Ascending aorta (tissue), 2 donors: ENCODE measurements at places on chromosomes 6 and 20. TPM values are rescaled to one million over a fixed set of nuclear protein-coding genes. Genes with fewer than 3 reads are reported as not detected.

- no peak for DNase-seq
- no peaks in the 10 kb centered on the region for H3K36me3 ChIP-seq
- H3K4me1 ChIP-seq, result no peaks in the 10 kb centered on the region
- H3K27me3 ChIP-seq, result no peaks in the 10 kb centered on the region
Observed at GRCh38 chr20:43690943-43691598, 24.2 kb downstream of the MYBL2 start.

DNA sequence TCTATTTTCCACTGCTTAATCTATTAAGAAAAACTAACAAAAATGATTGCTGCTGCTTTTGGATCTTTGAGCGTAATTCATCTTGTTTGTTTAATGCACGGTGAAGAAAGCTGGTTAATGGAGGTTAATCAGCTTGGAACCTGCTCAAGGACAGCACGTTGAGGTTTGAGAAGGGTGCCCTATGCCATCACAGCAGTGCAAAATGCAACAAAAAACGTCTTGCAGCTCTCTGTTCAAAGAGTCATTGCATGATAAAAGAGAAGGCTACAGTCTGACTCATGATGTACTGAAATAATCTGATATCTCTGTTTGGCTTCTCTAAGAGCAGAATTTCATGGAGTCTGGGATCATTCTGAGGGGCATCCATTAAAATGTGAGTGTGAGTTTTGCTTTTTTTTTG is 80.6 kb upstream of the PREP start:
- H3K4me1 ChIP-seq, result no peaks in the 10 kb centered on the region
- H3K4me3 ChIP-seq, result no peak overlapping the region
- H3K27ac ChIP-seq, result no peak overlapping the region
- no peaks in the 10 kb centered on the region for H3K36me3 ChIP-seq
- no peaks in the 10 kb centered on the region for H3K27me3 ChIP-seq
- DNase-seq, result no peak

Gene DEFB132
- 0.32 TPM for total RNA-seq

GRCh38 chr6:31510007-31510406 is 12.1 kb downstream of the MICB start:
- no peaks in the 10 kb centered on the region for H3K4me1 ChIP-seq
- no peak overlapping the region for H3K4me3 ChIP-seq
- peaks cover 14% of the 10 kb centered on the region for H3K36me3 ChIP-seq

GRCh38 chr6:5107341-5107740 is 22.2 kb downstream of the PPP1R3G start:
- H3K27ac ChIP-seq, result no peak overlapping the region
- no peak overlapping the region for H3K4me3 ChIP-seq
- H3K4me1 ChIP-seq, result no peaks in the 10 kb centered on the region
- DNase-seq, result no peak
- no peaks in the 10 kb centered on the region for H3K36me3 ChIP-seq
- no peaks in the 10 kb centered on the region for H3K27me3 ChIP-seq

GRCh38 chr6:152272486-152272885 is 364.7 kb downstream of the SYNE1 start:
- H3K4me1 ChIP-seq, result peaks cover 12% of the 10 kb centered on the region
- no peak for DNase-seq
- no peaks in the 10 kb centered on the region for H3K27me3 ChIP-seq
- peak overlapping the region; percentile 47 for H3K4me3 ChIP-seq
- H3K36me3 ChIP-seq, result peaks cover 29% of the 10 kb centered on the region
- peak overlapping the region; percentile 84 for H3K27ac ChIP-seq

DNA sequence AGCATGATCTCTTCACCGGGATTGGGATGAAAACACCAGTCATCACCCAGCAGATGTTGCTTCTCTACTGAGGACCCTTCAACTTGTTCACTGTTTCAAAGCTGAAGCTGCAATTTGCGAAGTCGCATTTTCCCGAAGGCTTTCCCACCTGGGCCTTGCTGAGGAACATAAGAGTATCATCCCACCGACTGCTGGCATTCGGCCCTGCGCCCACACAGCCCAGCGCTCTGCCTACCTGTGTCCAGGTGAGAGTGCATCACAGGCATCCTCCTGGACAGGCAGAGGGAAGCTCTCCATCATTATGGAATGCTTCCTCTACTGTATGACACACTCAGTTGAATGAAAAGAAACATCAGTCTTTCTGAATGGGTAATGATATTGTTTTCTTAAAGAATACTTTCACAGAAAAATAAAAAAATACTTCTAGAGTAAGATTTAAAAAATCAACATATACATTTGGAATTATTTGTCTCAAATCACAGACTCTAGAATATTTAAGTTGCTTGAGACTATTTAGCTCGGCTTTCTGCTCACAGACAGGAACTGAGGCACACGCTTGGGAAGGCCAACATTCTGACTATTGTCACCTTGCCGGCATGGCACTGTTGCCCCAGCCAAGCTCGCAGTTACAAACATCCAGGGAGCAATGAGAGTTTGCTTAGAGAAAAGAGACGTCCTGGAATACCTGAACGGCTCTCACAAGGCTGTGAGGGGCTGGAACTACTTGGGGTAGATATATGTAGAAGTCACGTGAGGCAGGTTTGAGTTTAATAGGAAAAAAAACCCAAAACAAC is 48.7 kb downstream of the FOXC1 start:
- H3K4me1 ChIP-seq, result no peaks in the 10 kb centered on the region
- H3K4me3 ChIP-seq, result no peak overlapping the region

DNA sequence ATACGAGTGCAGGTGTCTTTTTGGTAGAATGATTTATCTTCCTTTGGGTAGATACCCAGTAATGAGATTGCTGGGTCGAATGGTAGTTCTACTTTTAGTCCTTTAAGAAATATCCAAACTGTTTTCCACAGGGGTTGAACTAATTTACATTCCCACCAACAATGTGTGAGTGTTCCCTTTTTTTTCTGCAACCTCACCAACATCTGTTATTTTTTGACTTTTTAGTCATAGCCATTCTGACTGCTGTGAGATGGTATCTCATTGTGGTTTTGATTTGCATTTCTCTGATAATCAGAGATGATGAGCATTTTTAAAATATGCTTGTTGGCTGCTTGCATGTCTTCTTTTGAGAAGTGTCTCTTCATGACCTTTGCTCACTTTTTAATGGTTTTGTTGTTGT is 1.9 kb upstream of the ZNF831 start:
- no peak for DNase-seq
- no peaks in the 10 kb centered on the region for H3K27me3 ChIP-seq
- no peaks in the 10 kb centered on the region for H3K36me3 ChIP-seq
- no peak overlapping the region for H3K4me3 ChIP-seq
- H3K4me1 ChIP-seq, result no peaks in the 10 kb centered on the region

GRCh38 chr6:44487002-44487401 is 99.5 kb downstream of the CDC5L start:
- H3K27me3 ChIP-seq, result no peaks in the 10 kb centered on the region
- no peak overlapping the region for H3K27ac ChIP-seq
- peaks cover 3% of the 10 kb centered on the region for H3K4me1 ChIP-seq

GRCh38 chr20:63969838-63970713 is at the start of gene ZNF512B:
Gene ZNF512B, minus strand, starts transcription at chr20:63969930. Its CDS starts 1,980 bp downstream, at chr20:63967950.
- peaks cover 6% of the 10 kb centered on the region for H3K36me3 ChIP-seq
- H3K4me3 ChIP-seq, result peak within 1 kb of the TSS; percentile 70
- peaks cover 16% of the 10 kb centered on the region for H3K4me1 ChIP-seq
- peak within 1 kb of the TSS; percentile 70 for H3K27ac ChIP-seq
- no peak for DNase-seq

DNA sequence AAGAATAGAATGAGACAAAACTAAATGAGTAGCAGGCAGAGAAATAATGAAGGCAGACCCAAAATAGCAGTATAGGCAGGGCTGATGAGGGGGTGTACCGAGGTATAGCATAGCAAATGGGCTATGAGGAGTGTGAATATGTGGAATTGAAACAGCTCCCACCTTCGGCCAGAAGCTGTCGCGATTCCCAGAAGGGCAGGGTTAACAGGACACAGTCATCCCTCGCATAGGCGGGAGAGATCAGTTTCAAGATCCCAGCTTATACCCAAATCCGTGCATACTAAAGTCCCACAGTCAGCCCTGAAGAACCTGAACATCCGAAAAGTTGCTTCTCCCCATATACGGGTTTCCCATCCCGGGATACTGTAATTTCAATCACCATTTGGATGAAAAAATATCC is 82.7 kb downstream of the PTPRK start:
- H3K4me1 ChIP-seq, result no peaks in the 10 kb centered on the region
- H3K36me3 ChIP-seq, result no peaks in the 10 kb centered on the region
- H3K27ac ChIP-seq, result no peak overlapping the region

Gene PSMB8
- 18.4 TPM for total RNA-seq

Gene GPX5
- not detected for total RNA-seq

DNA sequence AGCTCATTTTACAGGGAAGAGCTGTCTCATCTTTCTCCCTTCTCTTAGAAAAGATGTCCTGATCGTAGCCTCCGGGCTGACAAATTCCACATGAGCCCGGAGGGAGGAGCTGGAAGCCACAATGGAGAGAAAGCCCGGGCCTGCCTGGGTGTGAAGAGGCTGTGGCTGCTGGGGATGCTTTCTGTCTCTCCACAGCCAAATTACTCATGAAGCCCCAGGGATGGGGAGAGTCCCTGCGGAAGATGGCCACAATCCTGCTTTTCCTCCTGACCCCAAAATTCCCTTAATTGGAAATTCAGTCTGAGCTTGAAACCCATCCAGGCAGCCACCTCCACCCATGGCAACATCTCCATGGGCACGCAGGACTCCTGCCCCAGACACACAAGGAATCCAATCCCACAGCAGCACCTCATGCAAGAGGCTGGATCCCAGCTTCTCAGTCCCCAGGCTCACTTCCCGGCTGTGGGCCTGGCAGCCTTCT is 32.4 kb downstream of the JPH2 start:
- peaks cover 28% of the 10 kb centered on the region for H3K36me3 ChIP-seq
- DNase-seq, result peak; percentile 80
- peaks cover 23% of the 10 kb centered on the region for H3K4me1 ChIP-seq
- H3K27ac ChIP-seq, result peak overlapping the region; percentile 94
- H3K27me3 ChIP-seq, result no peaks in the 10 kb centered on the region
- peak overlapping the region; percentile 8 for H3K4me3 ChIP-seq

GRCh38 chr20:17643531-17644188 is 38.4 kb downstream of the RRBP1 start:
- DNase-seq, result no peak
- H3K36me3 ChIP-seq, result peaks cover 23% of the 10 kb centered on the region

GRCh38 chr6:154462425-154462824 is 48.1 kb downstream of the CNKSR3 start:
- H3K27me3 ChIP-seq, result no peaks in the 10 kb centered on the region
- peak overlapping the region; percentile 11 for H3K27ac ChIP-seq
- peaks cover 34% of the 10 kb centered on the region for H3K4me1 ChIP-seq
- H3K36me3 ChIP-seq, result no peaks in the 10 kb centered on the region
- no peak overlapping the region for H3K4me3 ChIP-seq
- no peak for DNase-seq

Gene SNAI1
- 64.4 TPM for total RNA-seq

DNA sequence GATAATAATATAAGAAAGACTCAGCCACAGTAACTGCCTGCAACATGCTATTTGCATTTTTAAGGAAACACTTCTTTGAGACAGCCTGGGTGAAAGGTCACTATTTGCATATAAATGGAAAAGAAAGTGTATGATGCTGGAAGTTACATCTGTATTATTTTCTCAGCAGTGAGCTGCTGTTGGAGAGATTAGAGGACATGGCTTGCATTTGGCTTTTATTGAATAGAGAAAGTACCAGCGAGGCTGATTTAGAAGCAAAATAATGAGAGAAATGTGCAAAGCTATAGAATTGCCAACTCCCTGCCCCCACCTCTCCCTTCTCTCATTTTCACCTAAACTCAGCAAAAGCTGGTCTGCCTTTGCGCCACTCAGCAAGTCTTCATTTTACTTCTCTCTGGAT is 12.7 kb downstream of the MYT1 start:
- H3K36me3 ChIP-seq, result no peaks in the 10 kb centered on the region

- no peaks in the 10 kb centered on the region for H3K27me3 ChIP-seq
- peaks cover 7% of the 10 kb centered on the region for H3K4me1 ChIP-seq
- DNase-seq, result no peak
- no peak overlapping the region for H3K4me3 ChIP-seq
- no peaks in the 10 kb centered on the region for H3K36me3 ChIP-seq
Observed at GRCh38 chr20:58058421-58059259, 169.8 kb downstream of the ANKRD60 start.

DNA sequence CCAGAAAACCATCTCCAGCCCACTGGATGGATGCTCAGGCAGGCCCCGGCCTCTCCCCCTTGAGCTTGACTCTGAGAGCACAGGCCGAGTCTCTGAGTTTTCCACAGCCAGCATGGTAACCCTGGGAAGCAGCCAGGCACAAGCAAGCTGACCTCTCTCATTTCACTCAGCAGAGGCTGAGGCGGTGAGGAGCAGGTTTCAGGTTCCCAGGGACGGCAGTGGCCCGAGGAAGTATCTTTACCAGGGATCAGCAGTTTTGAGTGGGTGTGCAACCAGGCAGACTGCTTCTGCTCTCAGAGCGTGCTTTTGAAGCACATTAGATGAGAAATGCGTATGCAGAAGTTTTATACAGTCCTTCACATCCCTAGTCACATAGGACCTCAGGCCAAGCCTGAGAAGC is 12.6 kb downstream of the HCK start:
- H3K4me3 ChIP-seq, result no peak overlapping the region
- H3K4me1 ChIP-seq, result no peaks in the 10 kb centered on the region
- H3K27me3 ChIP-seq, result no peaks in the 10 kb centered on the region
- H3K27ac ChIP-seq, result no peak overlapping the region

GRCh38 chr6:15048367-15048766 is 197.5 kb upstream of the JARID2 start:
- H3K27me3 ChIP-seq, result no peaks in the 10 kb centered on the region
- no peak overlapping the region for H3K27ac ChIP-seq
- DNase-seq, result no peak

Gene PROKR2
- total RNA-seq, result not detected

DNA sequence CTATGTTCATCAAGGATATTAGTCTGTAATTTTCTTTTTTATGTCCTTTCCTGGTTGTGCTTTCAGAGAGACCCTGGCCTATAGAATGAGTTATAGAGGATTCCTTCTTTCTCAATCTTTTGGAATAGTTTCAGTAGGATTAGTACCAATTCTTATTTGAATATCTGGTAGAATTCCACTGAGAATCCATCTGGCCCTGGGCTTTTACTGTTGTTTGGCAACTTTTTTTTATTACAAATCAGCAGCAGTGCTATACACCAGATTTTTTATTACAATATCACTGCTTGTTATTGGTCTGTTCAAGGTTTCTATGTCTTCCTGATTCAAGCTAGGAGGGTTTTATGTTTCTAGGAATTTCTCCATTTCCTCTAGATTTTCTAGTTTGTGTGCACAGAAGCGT is 50.0 kb upstream of the NRSN1 start:
- no peak for DNase-seq
- H3K36me3 ChIP-seq, result no peaks in the 10 kb centered on the region
- H3K4me3 ChIP-seq, result no peak overlapping the region
- H3K4me1 ChIP-seq, result no peaks in the 10 kb centered on the region

Gene PHACTR1
- total RNA-seq, result 8.4 TPM
